ENCODE measurements at places on chromosomes 6 and 20.

GRCh38 chr6:109050012-109050411, 44.6 kb downstream of the SESN1 start:
- no peak for DNase-seq

- DNase-seq, result no peak
Measured at GRCh38 chr6:14443629-14444268, 326.2 kb downstream of the CD83 start.

DNA sequence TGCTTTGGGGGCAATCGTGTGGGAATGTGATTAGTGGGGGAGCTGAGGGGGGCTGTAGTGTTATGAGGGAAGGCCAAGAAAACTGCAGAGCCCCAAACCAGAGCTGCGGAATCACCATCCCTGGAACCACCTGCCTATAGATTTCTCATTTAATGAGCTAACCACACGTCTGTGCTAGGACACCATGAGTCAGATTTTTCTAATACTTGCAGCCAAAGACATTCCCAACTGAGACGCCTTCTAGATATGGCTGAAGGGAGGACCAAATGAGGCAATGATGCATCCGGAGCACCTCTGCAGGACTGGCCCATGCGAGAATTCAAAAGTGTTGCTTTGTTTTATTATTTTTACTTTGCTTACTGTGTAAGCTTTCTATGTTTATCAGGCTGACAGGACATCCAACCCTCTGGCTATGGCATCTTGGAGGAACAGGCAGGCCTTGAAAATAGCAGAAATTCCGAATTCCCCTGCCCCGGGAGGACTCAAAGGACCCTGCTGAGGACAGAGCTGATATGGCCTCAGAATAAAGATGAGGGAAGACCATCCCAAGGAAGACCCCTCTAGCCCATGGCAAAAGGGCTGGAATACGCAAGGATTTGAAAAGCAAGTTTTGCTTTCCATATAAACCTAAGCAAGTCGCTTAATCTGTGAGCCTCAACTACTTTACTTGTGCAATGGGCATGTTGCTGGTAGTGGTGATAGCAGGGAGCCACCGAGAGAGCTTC, 3.1 kb upstream of the PTGIS start:
- DNase-seq, result no peak

DNA sequence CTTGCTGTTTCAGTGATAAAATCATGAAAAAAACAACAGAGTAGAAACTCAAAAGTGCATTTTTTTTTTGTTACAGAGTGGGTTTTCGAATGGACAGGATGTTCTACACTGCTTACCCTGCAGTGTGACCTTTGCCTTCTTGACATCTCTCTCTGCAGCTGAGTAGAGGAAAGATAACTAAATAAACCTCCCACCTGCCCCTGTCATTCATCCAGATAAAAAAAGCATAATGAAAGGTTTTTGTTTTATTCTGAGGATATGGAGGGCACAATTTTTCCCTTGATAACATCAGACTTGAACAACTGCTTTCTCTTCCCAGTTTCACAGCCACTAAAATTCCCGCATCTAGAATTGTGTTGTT, 193.6 kb upstream of the FOXQ1 start:
- no peak for DNase-seq

DNA sequence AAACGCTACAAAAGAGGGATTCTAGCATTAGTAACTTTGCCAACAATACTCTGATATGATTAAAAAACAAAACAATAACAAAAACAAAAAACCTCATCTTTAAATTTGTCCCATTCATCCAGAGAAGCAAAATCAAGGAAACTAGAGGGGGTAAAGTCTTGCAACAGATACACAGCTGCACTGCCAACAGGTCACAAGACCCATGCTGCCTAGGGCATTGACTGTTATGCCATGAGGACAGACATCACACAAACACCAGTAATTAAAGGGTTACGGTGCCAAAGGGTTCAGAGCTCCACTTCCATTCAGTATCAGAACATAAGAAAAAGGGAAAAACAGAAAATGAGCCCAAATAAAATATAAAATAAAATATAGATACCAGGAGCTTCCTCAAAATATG, 1.6 kb downstream of the TBC1D20 start:
- no peak for DNase-seq

DNA sequence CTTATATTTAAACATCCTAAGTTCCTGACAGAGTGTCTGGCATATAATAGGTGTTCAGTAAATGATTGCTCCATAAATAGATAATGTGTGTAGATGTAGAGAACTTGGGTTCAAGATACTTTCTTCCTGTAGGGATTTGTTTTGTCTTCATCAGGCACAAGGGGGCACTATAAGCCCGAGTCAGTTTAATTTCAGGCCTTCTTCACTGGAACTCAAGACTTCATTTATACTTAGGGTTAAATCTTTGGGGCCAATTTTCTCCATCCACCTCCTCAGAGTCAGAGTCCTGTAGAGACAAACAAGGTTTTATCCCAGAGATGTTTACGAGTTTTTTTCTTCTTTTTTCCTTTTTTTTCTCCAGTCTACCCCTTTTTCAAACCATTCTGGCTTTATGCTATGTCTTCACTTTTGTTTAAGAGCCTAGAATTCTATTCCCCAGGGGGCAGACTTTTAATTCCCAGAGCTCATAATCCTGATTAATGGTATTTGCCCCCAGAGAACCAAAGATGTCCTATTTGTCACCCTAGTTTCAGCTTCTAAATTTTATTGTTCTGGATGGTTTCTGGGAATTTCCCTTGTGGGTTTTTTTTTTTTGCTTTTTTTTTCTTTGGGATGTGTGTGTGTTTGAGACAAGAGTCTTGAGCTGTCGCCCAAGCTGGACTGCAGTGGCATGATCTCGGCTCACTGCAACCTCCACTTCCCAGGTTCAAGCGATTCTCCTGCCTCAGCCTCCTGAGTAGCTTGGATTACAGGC, 88.4 kb downstream of the HFE start:
- DNase-seq, result no peak

DNA sequence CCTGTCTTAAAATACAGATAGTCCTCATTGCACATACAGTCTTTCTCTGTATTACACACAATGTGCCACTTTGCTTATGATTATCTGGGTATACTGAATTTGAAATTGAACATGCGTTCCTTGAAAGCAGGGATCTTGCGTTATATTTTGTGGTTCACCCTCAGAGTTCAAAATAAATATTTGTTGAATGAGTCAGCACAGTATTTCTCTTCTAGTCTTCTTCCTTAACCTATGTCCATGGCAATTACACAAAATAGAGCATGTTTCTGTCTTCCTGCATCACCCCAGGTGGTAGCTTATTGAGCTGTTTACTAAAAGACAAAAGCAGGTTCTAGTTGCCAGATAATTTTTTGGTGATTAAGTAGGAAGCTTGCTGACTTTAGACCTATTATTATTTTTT, 272.9 kb upstream of the FERMT1 start:
- no peak for DNase-seq

DNA sequence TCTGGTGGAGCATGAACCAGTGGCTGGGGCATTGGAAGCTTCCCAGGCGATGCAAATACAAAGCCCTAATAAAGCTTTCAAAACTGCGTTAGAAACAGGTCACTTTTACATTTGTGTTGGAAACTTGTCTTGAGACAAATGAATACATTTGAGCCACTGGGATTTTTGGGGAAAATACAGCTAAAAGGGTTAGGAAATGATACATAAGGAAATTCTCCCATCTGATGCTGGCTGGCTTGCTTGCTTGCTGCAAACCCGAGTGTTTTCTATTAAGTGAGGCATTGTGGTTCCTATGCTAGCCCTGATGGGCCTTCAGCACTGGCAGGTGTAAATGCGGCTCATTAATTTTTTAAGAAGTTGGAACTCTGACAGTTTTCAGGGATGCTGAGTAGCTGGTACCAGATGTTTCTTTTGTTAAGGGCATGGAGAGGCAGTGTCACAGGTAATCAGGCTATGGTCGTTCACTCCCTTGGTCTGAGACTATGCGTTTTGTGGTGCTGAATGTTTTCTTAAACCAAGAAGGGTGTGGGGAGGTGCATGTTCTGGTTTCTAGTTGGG, 35.2 kb downstream of the RREB1 start:
- DNase-seq, result no peak

DNA sequence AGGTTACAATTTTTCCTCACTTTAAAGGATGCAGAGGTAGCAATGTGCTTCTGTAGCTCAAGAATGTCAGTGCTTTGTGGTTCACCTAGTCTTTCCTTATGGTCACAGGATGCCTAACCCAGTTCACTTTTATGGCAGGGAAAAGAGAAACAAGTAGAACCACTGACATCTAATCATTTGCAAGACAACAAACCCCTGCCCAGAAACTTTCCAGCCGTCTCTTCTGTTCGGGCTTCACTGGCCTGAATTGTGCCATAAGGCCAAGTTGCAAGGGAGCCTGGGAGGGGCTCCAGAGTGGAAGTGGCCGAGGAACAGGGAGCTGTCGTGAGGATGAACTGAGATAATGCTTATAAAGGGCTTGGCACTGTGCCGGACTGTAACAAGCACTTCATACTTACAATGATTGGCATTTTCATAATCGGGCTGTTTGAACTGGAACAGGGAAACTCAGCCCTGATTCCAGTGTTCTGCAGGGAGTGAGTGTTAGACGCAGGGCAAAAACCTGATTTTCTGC, 212.6 kb downstream of the BCAS1 start:
- no peak for DNase-seq

DNA sequence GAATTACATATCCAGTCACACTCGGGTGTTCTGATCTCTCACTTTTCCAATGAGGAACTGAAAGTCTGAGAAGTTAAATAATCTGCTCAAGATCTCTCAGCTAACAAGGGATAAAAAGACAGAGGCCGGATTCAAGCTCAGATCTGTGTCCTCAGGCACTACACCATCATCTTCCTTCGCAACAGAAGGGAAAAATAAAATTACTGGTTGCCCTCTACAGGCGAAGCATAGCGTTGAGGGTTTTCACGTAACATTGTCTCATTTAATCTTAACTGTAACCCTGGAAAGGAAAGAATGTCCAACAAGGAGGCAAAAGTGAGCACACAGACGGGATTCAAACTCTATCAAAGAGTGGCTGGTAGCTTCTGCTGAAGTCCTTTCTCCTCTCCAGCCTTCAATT, 67.8 kb upstream of the ANKEF1 start:
- DNase-seq, result no peak

DNA sequence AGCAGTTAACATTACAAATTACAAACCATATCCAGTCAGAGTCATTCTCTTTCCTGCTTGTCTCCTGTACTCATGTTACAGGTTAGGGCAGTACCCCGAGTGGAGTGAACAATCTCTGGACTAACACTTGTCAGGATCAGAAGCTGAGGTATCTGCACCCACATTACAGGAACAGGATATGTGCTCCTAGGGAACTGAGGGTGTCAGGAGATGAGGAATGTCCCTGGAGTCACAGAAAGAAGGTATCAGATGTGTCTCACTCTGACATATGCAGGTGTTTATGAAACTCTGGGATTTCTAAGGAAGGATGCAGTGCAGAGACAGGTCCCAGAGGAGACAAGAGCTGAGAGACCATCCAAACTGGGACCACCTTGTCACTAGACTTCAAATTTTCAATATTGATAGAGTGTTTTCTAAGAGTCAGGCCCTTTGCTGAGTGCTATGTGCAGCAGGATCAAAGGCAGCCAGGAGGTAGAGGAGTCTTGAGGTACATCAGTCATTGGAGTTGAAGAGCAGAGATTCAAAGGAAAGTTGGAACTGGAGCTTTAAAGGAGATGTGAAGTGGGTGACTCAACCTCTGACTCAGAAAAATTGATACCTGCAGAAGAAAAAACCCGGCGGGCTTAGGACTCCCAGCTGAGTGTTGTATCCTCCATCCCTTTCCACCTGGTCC, 12.6 kb downstream of the HLA-DPB1 start:
- DNase-seq, result no peak

- DNase-seq, result no peak
Measured at GRCh38 chr6:161050134-161050765, 58.7 kb downstream of the MAP3K4 start.

DNA sequence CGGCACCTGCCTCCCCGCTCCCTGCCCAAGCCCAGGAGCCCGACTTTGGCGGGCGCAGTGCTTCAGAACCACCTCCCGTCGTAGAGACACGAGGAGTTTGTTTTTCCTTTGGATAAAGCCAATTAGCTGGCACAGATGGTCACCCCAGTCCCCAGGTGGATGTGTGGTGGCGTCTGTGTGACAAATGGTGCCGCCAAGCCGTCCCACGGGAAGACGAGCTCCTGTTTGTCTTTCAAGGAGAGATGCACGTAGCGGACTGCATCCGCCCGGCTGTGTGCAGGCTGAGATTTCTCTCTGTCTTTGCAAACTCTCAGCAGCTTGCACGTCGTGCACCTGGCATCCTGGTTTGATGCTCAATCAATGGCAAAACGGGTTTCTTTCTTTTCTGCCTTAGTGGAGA, 16.1 kb upstream of the MRGBP start:
- DNase-seq, result no peak

- no peak for DNase-seq
Measured at GRCh38 chr6:140566781-140567277, 1192.4 kb upstream of the CITED2 start.

DNA sequence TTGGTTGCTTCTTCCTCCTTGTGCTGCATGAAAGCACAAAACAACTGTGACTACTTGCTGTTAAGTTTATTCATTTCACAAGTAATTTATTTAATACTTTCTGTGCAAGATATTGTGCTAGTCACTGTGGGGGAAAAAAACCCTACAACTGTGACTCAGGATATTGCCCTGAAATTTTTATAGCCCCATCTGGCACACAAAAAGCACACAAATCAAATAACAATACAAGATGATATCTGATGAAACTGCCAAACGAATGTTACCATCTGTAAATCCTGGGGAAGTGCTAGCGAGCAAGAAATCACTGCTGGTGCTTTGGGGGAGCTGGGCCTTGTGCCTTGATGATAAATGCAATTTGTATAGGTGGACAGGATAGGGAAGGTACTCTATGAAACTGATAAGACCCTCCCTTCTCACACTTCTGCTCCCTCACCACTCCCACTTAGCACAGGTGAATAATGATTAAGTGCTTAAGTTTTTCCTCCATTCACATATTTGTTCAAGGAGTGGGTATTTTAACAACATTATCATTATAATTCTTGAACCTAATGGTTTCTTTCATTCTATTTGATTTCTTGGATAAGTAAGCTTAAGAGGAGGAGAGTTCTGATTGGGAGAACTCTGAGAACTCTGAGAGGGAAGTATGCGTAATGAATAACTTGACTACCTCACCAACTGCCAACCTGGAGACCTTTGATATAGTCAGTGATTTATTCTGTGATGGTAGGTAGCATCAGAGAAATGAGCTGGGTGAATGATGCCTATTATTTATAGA, 115.3 kb downstream of the RTN4IP1 start:
- DNase-seq, result no peak

- DNase-seq, result no peak
Measured at GRCh38 chr6:41184761-41185160, 16.2 kb downstream of the TREML2 start.

- no peak for DNase-seq
Measured at GRCh38 chr20:57117296-57117695, 149.1 kb downstream of the BMP7 start.

GRCh38 chr6:20162515-20162914, 49.8 kb downstream of the MBOAT1 start:
- DNase-seq, result no peak

- no peak for DNase-seq
Measured at GRCh38 chr6:11731423-11731822, 47.2 kb downstream of the ADTRP start.

- DNase-seq, result no peak
Measured at GRCh38 chr20:77231-77630, 10.2 kb upstream of the DEFB125 start.

- DNase-seq, result no peak
Measured at GRCh38 chr6:22656706-22657351, 87.5 kb downstream of the HDGFL1 start.

Data from right renal cortex interstitium (tissue), 3 donors.